Astrocyte (in vitro differentiated cells and primary cell): ENCODE measurements at places on chromosomes 6 and 20. TPM values are rescaled to one million over a fixed set of nuclear protein-coding genes. Genes with fewer than 3 reads are reported as not detected.

Gene SCRT2
- not detected in 2 replicates for total RNA-seq

Gene SNAP25
- total RNA-seq: 3.9 and 5.2 TPM in 2 replicates

Gene BTNL2
- not detected in 2 replicates for total RNA-seq

DNA sequence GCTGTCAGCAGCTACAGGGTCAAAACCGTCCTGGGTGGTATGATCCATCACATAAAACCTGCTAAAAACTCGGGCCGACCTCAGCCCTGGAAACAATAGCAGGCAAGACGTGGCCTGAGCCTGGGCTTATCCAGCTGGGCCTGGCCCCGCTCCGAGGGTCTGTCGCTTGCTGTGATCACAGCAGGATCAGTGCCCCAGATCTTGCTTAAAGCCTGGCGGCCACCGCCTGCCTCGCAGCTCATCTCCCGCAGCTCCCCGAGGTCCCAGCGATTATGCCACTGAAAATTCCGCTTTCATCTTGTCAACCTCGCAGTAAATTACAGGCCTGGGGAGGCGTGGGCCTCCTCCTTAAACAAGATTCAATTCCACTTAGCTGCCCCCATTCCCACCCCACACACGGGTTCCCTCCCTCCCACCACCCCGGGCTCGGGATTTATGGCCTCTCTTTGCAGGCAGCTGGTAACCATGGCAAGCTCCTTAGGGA, 40.1 kb downstream of the CDH22 start:
- H3K27ac ChIP-seq: no peak overlapping the region
- DNase-seq: no peak
- H3K4me3 ChIP-seq: no peak overlapping the region
- no peaks in the 10 kb centered on the region for H3K4me1 ChIP-seq
- peaks cover 8% of the 10 kb centered on the region for H3K27me3 ChIP-seq

DNA sequence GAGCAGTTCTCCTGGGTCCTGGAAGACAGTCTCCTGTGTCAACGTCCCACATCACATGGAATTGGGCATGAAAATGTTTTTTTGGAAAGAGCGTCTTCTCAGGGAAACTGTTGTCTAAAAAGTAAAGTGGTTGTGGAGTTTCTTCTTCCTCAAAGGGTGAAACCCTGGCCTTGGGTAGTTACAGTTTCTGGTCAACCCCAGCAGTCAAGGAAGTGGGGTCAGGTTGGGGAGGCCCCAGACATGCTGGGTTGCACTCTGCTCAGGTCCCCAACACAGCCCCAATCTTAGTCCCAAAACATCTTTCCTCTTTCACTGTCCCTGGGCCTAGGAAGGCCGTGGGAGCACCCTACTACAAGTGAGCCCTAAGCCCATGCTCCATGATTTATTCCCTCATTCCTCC, 996 bp upstream of the NFKBIE start:
- DNase-seq: no peak
- no peak overlapping the region for H3K4me3 ChIP-seq
- H3K27ac ChIP-seq: no peak overlapping the region
- no peaks in the 10 kb centered on the region for H3K36me3 ChIP-seq

DNA sequence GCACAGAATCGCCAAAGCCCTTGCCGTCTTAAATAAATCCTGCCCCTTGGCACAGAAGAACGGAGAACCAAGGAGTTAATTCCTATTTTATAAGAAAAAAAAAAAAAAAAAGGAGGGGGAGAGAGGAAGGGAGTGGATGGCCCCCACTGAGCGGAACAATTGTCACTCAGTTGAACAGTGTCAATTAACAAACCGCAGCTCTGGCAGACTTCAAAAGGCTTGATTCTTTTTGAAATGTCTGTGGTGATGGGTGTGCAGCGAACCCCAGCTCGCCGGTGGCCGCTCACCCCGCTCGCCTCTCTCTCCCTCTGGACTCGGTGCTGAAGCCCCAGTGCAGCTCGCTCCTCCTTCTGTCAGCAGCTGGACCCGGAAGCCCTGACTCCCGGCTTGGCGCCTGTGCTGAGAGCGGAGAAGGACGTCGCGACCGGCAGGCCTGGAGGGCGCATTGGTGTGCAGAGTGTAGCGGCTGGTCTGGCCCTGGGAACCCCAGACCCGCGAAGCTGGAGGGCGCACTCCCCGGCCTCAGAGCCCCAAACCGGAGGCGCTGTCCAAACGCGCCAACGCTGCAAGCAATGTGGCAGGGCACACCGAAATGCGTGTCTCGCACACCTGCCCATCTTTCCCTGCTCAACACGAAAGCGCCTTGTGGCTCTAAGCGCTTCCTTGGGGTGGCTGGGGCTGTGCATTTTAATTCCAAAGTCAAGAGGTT, 3.4 kb downstream of the LINC00237 start:
- H3K27me3 ChIP-seq: peaks cover 95% of the 10 kb centered on the region
- H3K36me3 ChIP-seq: no peaks in the 10 kb centered on the region
- H3K4me1 ChIP-seq: peaks cover 4% of the 10 kb centered on the region
- no peak overlapping the region for H3K27ac ChIP-seq
- no peak for DNase-seq

GRCh38 chr20:46875059-46875458, 19.6 kb upstream of the EYA2 start:
- DNase-seq: no peak
- no peak overlapping the region for H3K4me3 ChIP-seq
- no peaks in the 10 kb centered on the region for H3K27me3 ChIP-seq
- no peaks in the 10 kb centered on the region for H3K4me1 ChIP-seq
- no peak overlapping the region for H3K27ac ChIP-seq
- no peaks in the 10 kb centered on the region for H3K36me3 ChIP-seq

DNA sequence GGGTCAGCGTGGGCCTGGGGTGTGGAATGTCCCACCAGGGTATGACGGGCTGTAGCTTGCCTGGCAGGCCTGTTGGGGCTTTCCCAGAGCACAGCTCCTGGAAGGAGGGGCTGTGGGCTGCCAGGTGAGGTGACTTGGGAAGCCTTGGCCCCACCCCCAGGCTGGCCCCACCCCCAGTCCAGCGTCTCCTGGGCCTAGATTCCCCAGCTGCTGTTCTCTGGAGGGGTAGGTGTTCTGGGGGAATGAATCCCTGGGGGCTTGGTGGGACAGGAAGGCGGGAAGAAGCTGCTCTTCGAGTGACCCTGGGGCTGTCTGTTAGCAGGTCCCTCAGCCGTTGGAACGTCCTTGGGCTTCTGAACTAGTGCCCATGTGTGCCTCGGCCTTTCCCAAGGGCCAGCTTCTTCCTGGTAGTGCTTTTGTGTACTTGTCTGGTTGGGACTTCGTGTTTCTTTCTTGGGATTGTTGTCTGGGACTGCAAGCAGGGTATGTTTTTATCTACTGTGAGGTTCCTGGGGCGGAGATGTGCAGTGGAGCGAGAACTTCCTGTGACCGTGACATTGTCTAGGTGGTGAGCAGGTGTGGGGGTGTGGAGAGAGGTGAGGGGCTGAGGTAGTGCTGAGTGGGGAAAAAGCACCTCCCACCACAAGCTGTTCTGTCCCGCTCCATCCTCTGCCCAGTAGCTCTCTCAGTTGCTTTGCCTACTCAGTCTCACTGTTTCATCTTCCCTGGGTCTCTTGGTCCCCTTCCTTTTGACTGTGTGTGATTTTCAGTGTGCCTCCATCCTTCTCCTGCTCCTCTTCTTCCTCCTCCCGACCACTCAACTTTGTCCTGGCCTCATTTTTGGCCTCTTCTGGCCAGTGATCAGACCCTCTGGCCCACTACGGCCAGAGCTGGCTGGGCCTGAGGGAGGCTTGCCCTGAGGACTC, 1.3 kb upstream of the DDR1 start:
- H3K27ac ChIP-seq: no peak overlapping the region
- DNase-seq: no peak
- H3K36me3 ChIP-seq: no peaks in the 10 kb centered on the region
- no peaks in the 10 kb centered on the region for H3K27me3 ChIP-seq

- peaks cover 17% of the 10 kb centered on the region for H3K4me1 ChIP-seq
- no peaks in the 10 kb centered on the region for H3K27me3 ChIP-seq
- no peaks in the 10 kb centered on the region for H3K36me3 ChIP-seq
- no peak overlapping the region for H3K4me3 ChIP-seq
- no peak for DNase-seq
Measured at GRCh38 chr20:49590163-49591017, 22.5 kb upstream of the PTGIS start.

DNA sequence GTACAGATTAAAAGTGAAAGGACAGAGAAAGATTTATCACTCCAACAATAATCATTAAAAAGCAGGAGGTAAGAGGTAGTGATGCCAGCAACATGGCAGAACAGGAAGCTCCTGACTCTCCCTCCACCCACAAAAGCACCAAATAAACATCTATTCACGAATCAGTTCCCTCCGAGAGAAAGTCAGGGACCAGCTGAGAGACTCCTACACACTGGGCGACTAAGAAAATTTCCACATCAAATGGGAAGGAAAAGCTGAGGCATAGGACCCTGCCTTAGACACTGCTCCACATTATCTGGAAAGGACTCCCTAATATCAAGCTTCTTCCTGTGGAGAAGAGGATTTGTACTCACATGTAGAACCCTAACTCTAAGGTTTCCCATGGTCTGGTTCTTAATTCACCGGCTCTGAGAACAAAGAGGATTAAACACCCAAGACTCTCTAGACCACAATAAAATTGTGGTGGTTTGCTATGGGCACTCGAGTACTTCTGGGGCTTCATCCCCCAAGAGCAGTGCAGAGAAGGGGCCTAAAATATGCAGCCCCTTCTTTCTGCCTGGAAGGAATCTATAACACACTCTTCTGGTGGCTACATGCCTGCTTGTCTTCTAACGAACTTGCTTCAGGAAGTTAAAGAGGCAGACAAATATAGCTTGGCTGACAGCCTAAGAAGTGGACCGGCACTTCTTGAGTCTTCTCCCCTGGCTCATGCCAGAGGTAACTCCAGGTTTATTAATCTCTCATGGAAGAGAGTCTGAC, 29.4 kb upstream of the ASF1A start:
- no peak overlapping the region for H3K4me3 ChIP-seq
- DNase-seq: peak; percentile 12
- H3K27ac ChIP-seq: no peak overlapping the region
- H3K4me1 ChIP-seq: no peaks in the 10 kb centered on the region
